ENCODE measurements at places on chromosomes 2 and 18. TPM values are rescaled to one million over a fixed set of nuclear protein-coding genes. Genes with fewer than 3 reads are reported as not detected.

Gene EML6
- 18.0 TPM for total RNA-seq

Gene C2orf92
- total RNA-seq: 18.4 TPM

Gene TUBA3E
- not detected for total RNA-seq

Gene NOSTRIN
- total RNA-seq: 6.3 TPM

Gene PJVK
- 5.1 TPM for total RNA-seq

Gene IL37
- not detected for total RNA-seq

Gene NT5DC4
- total RNA-seq: not detected

Gene EVA1A
- not detected for total RNA-seq

Gene TEKT4
- total RNA-seq: not detected

Gene ANKRD39
- 13.8 TPM for total RNA-seq

Gene IRS1
- 11.2 TPM for total RNA-seq

Gene STAT4
- 0.39 TPM for total RNA-seq

Gene FAM124B
- total RNA-seq: 12.3 TPM

Gene ACTG2
- total RNA-seq: 6.3 TPM

Gene FOSL2
- total RNA-seq: 141 TPM

Gene RAB17
- 0.63 TPM for total RNA-seq

Gene TSPYL6
- 0.21 TPM for total RNA-seq

Gene FRZB
- total RNA-seq: 7.4 TPM

Gene ALLC
- 13.0 TPM for total RNA-seq

Gene ODC1
- 80.0 TPM for total RNA-seq

Gene TNFAIP6
- total RNA-seq: 6.5 TPM

Gene TMEM178A
- 12.9 TPM for total RNA-seq

Gene COL5A2
- total RNA-seq: 57.6 TPM

Gene UCN
- total RNA-seq: 14.9 TPM

Gene DNAJC5G
- total RNA-seq: not detected

Gene EN1
- total RNA-seq: 0.78 TPM

Gene FAM161A
- 5.4 TPM for total RNA-seq

Gene TANC1
- total RNA-seq: 43.5 TPM

Gene TRIM43
- not detected for total RNA-seq

Gene LINC00305
- total RNA-seq: not detected

Gene CAVIN2
- 54.0 TPM for total RNA-seq

Gene TFPI
- total RNA-seq: 88.5 TPM

Gene C2orf80
- total RNA-seq: not detected

Gene EGR4
- total RNA-seq: not detected

Gene EIF2AK2
- total RNA-seq: 36.0 TPM

Gene RBKS
- 4.0 TPM for total RNA-seq

Gene VWC2L
- total RNA-seq: not detected

Gene IL1F10
- total RNA-seq: not detected

Gene IGFBP5
- 906 TPM for total RNA-seq

Gene ANKRD36B
- 58.2 TPM for total RNA-seq

Gene PROKR1
- total RNA-seq: 0.22 TPM

All from tibial nerve (tissue), 4 donors.